ENCODE measurements at places on chromosomes 6 and 20.

- no peak for DNase-seq
Observed at GRCh38 chr6:134407791-134408190, 89.9 kb upstream of the SGK1 start.

DNA sequence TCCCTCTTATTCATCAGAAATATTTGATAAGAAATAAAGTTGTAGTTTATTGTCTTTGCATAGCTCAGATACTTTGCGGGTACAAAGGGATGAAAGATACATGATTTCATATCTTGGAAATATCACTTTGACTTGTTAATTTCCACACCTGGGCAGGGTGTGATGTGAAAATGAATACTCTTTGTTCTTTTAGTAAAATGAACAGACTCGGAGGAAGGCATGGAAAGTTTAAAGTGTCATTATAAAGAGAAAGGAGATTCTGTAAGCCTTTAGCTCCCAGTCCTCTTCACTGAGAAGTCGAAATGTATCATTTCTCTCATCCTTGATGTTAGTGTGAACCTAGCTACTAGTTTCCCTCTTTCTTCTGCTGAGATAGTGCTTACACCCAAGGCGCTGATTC lies 36.7 kb upstream of the AKIRIN2 start:
- DNase-seq = no peak

GRCh38 chr6:141705431-141705830 lies 427.3 kb upstream of the GJE1 start:
- no peak for DNase-seq

- DNase-seq = no peak
Observed at GRCh38 chr6:43297644-43298564, at the start of gene SLC22A7. Gene SLC22A7 (plus strand): TSS chr6:43298260. CDS start chr6:43298359, 99 bp downstream.

DNA sequence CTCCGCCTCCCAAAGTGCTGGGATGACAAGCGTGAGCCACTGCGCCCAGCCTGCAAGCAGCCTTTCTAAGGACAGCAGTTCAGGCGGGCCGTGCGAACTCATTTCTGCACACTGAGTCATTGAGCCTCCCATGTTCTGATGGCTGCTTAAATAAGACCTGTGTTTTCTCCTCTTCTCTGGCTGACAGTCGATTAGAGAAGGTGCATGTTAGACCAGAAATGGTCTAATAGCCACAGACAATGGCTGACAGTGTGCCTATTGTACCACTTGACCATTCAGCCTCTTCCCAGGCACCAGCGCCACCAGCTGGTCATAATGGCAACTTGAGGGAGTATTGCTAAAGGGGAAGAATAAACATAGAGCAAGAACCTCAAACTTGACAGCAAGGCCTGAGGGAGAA lies 6.2 kb downstream of the CST11 start:
- DNase-seq = peak; percentile 28

- DNase-seq = no peak
Observed at GRCh38 chr6:143210420-143210819, 149.7 kb downstream of the AIG1 start.

- peak; percentile 79 for DNase-seq
Observed at GRCh38 chr6:163711615-163712565, 297.4 kb downstream of the QKI start.

- DNase-seq = no peak
Observed at GRCh38 chr6:89554106-89554505, 84.4 kb downstream of the LYRM2 start.

DNA sequence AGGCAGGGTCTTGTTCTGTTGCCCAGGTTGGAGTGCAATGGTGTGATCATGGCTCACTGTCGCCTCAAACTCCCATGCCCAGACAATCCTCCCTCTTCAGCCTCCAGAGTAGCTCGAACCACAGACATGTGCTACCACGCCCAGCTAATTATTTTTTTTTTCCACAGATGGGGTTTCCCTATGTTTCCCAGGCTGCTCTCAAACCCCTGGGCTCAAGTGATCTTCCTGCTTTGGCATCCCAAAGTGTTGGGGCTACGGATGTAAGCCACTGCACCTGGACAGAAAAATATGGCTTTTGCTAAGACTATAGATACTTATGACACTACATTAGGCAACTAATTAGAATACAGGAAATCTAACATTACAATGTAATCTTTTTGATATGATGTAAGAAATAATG lies 17.9 kb downstream of the RNF24 start:
- DNase-seq = no peak
